Activated CD8-positive, alpha-beta memory T cell treated with anti-CD3 and anti-CD28 coated beads, Interleukin-2, amount 50 U/mL, for 48 hours (primary cell): ENCODE measurements at places on chromosomes 3 and 15.

- no peak for DNase-seq
Observed at GRCh38 chr3:45055032-45055410, 28.9 kb downstream of the CLEC3B start.

DNA sequence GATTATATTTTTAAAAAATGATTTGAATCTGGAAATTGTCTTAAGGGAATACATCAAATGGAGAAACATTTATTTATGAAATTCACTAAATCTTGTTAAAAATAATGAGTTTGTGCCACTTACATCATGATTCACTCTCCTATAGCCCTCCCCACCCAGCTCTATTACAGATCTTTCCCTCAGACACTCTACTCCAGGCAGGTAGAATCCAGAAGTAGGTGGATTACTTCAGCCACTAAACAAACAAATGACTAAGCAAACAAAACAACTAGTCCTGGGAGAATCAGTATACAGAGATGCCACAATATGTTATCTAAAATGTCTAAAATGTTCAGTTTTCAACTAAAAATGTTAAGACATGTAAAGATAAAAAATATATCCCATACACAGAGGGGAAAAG lies 608.1 kb upstream of the UBE2E2 start:
- DNase-seq, result no peak

- DNase-seq, result no peak
Observed at GRCh38 chr3:46029953-46030543, 2.8 kb upstream of the XCR1 start.

- DNase-seq, result no peak
Observed at GRCh38 chr3:13801361-13802204, 78.3 kb downstream of the WNT7A start.

- DNase-seq, result no peak
Observed at GRCh38 chr15:40955930-40956540, 2.8 kb downstream of the CHAC1 start.

GRCh38 chr15:64855205-64855975 lies 13.7 kb downstream of the PLEKHO2 start:
- DNase-seq, result no peak

- DNase-seq, result peak; percentile 65
Observed at GRCh38 chr3:58333206-58334012, 717 bp downstream of the PXK start.
